ENCODE measurements at places on chromosomes 13 and 19.

- peak; percentile 48 for DNase-seq
Observed at GRCh38 chr13:37869756-37870488, at the start of gene TRPC4. TSS of gene TRPC4 (minus strand) at chr13:37869772. CDS start at chr13:37783333, 86,439 bp downstream.

GRCh38 chr19:55304980-55305379 lies 20.2 kb downstream of the TMEM150B start:
- no peak for DNase-seq

DNA sequence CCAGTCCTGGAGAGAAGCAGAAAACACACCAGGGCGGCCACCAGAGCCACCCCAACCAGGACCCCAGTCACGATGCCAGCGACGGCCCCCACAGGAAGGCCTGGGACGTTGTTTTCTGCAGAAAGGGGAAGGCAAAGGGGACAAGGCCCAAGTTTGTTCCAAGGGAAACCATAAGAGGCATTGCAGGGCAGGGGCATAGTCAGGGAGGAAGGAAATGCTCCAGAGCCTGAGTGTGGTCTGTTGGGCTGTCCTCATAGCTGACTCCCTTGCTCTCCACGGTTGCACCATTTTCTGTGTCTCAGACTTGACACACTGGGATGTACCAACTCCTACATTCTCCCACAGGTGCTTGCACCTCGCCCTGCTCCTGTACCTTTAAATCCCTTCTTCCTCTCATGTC lies 5.2 kb downstream of the CEACAM4 start:
- no peak for DNase-seq

- DNase-seq, result no peak
Observed at GRCh38 chr13:26623125-26623524, 65.6 kb downstream of the WASF3 start.

- DNase-seq, result no peak
Observed at GRCh38 chr19:32404933-32405430, 588 bp upstream of the DPY19L3 start.
